ENCODE measurements at places on chromosomes 5 and 9.

GRCh38 chr5:133831491-133832224 lies 136.8 kb downstream of the C5orf15 start:
- no peak for DNase-seq

- no peak for DNase-seq
Measured at GRCh38 chr5:141672841-141673813, 8.9 kb downstream of the ARAP3 start.

DNA sequence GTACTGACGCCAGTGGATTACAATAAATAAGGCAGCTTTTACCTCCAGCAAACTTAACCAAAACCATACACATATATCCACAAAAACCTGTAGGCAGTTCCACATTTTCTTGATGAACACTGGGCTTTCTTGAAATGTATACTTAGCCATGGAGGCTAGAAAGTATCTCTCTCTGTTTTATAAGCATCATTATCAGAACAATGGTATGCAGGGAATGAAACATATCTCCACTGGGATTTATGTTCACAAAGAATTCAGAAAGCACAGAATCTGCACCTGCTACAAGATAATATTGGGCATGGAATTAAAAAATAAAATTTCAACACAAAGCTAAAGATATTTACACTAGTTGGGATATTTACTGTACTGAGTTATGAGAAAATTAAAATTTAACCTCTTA lies 126.1 kb upstream of the RASA1 start:
- no peak for DNase-seq

DNA sequence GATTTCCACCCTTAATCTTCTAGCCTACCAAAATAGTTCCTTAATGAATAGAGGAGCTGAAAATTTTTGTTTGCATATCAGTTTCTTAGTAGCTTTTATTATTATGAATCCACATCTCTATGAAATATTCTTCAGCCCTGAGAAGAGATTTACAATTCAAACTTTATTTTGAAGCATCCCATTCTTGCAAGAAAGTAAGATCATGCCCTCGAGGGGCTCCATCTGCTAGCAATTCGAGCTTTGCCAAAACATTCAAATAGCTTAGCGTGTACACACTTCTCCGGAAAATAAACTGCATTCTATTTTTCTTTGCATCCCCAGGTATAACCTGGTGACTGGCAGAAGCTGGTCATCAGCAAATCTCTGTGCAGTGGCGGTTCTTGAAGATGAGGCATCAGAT lies 370.7 kb downstream of the MTRR start:
- DNase-seq = no peak

- no peak for DNase-seq
Measured at GRCh38 chr9:93596399-93596798, 20.0 kb downstream of the PHF2 start.

- DNase-seq = no peak
Measured at GRCh38 chr5:1640421-1640881, 116.7 kb upstream of the LPCAT1 start.

- no peak for DNase-seq
Measured at GRCh38 chr5:39742916-39743315, 318.1 kb upstream of the DAB2 start.

- DNase-seq = no peak
Measured at GRCh38 chr9:134800791-134801339, 79.7 kb upstream of the FCN2 start.

- DNase-seq = no peak
Measured at GRCh38 chr9:19759066-19759465, 29.8 kb downstream of the SLC24A2 start.

- DNase-seq = no peak
Measured at GRCh38 chr9:27602142-27602861, 29.0 kb upstream of the C9orf72 start.

DNA sequence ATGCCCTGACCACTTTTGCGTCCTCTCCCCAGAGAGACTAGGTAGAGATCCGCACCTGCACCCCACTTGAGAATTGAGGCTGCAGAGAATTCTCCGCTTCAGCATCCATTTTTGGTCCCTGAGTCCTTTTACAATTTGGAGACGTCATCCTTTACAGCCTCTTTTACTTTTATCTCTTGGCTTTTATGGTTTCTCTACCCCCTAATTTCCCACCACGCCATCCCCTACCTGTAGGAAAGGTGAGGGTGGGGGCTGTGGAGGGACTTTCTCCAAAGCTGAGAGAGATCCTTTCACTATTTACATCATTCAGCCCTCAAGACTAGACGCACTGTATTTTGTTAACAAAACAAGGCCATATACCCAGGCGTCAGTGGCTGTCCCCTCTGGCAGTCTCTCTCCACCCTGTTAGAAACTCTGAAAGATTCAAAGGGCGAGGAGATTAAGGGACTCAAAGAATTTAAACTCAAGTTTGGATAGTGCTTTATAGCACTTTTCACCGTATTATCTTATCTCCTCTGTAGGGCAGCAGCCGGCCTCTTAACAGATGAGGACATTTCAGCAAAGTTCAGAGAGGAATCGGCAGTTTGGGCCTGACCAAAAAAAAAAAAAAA lies 1.7 kb downstream of the MSX2 start:
- no peak for DNase-seq

GRCh38 chr5:168447808-168448207 lies 38.5 kb upstream of the RARS1 start:
- DNase-seq = no peak

DNA sequence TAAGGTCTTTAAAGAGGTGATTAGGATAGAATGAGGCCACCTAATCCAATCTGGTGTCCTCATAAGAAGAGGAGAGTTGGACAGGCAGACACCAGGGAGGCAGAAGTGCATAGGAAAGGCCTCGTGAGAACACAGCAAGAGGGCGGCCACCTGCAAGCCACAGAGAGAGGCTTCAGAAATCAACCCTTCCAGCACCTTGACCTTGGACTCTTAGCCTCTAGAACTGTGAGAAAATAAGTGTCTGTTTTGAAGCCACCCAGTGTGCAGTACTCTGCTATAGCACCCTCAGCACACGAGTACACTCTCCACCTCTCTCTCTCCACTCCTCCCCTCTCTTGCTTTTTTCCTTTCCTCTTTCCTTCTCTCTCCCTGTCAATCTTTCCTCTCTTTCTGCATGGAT lies 26.8 kb downstream of the NIPAL4 start:
- no peak for DNase-seq

GRCh38 chr5:141094481-141095262 lies at the start of gene PCDHB2:
Gene PCDHB2 (plus strand): TSS chr5:141094615. CDS start chr5:141094791, 176 bp downstream.
- no peak for DNase-seq

GRCh38 chr5:78586251-78586650 lies 62.3 kb downstream of the LHFPL2 start:
- no peak for DNase-seq

DNA sequence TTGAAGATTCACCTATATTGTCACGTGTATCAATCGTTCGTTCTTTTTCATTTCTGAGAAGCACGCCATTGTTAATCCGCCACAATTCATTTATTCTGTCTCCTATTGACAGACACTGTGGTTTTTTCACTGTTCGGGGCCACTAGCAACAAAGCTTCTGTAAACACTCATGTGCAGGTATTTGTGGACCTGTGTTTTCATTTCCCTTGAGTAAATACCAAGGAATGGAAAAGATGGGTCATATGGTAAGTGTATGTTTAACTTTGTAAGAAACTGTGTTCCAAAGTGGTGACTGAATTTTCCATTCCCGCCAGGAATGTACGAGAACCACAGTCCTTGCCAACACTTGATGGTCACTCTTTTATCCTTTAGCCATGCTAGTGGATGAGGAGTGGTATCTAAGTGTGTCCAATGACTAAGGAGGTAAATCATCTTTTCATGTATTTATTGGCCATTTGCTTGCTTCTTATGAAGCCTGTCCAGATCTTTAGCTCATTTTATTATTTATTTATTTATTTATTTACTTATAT lies 10.7 kb downstream of the ABO start:
- no peak for DNase-seq

GRCh38 chr5:119323601-119324000 lies 32.2 kb upstream of the TNFAIP8 start:
- DNase-seq = no peak

DNA sequence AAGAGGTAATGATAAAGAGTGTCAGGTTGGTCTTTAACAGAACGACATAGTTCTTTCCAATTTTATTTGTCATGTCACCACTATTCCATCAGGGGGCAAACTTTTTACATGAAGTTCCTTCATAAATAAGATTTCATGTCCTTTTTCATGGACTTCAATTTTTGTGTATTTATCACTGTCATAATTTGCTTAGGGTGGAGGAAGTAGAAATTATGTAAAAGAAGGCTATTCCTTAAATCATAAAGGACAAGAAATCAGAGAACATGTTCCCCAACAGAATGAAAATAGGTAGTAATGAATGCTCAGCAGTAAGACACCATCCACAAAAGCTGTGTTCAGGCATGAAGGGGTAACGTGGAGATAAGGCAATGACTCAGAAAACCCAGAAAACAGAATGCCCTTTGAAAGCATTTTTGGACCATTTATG lies 72.7 kb downstream of the ZFAND5 start:
- no peak for DNase-seq

- no peak for DNase-seq
Measured at GRCh38 chr9:75636427-75637045, 253.9 kb upstream of the PCSK5 start.

GRCh38 chr5:99640646-99641045 lies 711.8 kb upstream of the CHD1 start:
- DNase-seq = no peak

- DNase-seq = no peak
Measured at GRCh38 chr9:26723486-26723885, 169.1 kb downstream of the CAAP1 start.

GRCh38 chr5:4113426-4113825 lies 517.8 kb downstream of the IRX1 start:
- DNase-seq = no peak

- no peak for DNase-seq
Measured at GRCh38 chr5:166936351-166936750, 1355.1 kb upstream of the WWC1 start.

- no peak for DNase-seq
Measured at GRCh38 chr5:137310051-137310730, 188.9 kb downstream of the SPOCK1 start.

- DNase-seq = no peak
Measured at GRCh38 chr9:133686642-133687575, 50.7 kb downstream of the DBH start.

DNA sequence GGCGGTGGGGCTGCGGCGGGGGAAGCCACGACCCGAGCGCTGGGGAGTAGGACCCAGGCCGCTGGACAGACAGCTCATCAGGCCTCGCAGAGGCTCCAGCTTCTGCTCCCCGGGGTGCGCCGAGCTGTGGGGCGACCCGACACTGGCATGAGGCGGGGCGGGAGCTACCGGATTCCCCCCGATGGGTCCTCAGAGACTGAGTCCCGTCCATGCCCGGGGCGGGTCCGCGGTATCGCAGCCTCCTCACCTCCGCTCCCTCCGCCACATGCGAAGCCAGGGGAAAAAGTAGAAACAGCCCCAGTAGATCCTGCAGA lies 2.6 kb upstream of the CCL27 start:
- DNase-seq = no peak

GRCh38 chr5:143316844-143317631 lies 86.4 kb downstream of the NR3C1 start:
- no peak for DNase-seq

DNA sequence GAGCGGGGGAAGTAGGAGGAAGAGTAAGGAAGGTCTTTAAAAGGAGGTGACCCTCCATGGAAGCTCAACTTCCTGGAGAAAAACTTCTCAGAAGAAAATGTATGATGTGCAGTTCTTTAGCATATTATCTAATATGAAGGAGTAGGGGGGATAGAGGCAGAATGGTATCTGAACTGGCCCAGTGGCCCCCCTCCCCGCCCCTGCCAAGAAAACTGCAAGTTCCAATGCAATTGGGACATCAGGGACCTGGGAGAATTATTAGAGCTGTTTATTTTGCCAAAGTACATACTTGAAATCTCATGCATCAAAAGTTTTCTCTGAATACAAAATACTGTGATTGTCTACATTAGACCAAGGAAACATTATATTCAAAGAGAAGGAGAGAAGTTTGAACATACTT lies 40.6 kb upstream of the GAS1 start:
- DNase-seq = no peak

- DNase-seq = no peak
Measured at GRCh38 chr9:13035822-13036221, 243.7 kb downstream of the MPDZ start.

- no peak for DNase-seq
Measured at GRCh38 chr9:136762221-136762691, 2.1 kb downstream of the LCN15 start.

GRCh38 chr5:66113160-66113559 lies 30.9 kb upstream of the SREK1 start:
- DNase-seq = no peak

- DNase-seq = no peak
Measured at GRCh38 chr9:20944507-20944906, 86.9 kb downstream of the HACD4 start.

DNA sequence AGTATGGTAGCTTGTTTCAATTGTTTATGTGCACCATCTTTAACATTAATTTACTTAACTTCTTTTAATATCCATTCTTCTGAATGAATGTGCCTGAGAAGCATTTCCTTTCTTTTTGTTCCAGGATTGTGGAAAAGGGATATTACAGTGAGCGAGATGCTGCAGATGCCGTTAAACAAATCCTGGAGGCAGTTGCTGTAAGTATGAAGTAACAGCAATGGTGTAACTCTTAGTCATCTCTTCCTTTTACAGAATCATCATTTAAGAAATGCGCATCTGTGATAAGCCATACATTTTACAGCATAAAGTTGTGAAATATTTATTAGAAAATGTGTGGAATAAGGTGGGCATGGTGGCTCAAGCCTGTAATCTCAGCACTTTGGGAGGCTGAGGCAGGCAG lies 117.7 kb downstream of the STARD4 start:
- DNase-seq = no peak

DNA sequence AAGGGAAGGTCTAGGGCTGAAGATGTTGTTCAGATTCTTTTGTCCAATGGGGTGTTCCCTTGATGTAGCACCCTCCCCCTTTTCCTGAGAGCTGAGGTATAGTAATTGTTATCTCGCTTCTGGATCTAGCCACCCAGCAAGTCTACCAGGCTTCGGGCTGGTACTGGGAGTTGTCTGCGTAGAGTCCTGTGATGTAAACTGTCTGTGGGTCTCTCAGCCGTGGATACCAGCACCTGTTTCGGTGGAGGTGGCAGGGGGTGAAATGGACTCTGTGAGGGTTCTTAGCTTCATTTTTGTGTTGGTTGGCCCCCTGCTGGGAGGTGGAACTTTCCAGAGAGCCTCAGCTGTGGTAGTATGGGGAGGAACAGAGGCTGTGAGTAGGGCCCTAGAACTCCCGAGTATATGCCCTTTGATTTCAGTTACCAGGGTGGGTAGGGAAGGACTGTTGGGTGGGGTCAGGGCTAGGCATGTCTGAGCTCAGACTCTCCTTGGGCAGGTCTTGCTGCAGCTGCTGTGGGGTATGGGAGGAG lies 25.2 kb upstream of the RIOK2 start:
- DNase-seq = no peak

All from activated CD4-positive, alpha-beta T cell treated with anti-CD3 and anti-CD28 coated beads for 24 hours (primary cell).